Epithelial cell of prostate (primary cell): ENCODE measurements at places on chromosomes 12 and 14.
A peak's percentile ranks its signal among the peaks of the same experiment; 100 is the strongest.

GRCh38 chr14:104011824-104012517, 69.6 kb upstream of the RD3L start:
- DNase-seq, result no peak

DNA sequence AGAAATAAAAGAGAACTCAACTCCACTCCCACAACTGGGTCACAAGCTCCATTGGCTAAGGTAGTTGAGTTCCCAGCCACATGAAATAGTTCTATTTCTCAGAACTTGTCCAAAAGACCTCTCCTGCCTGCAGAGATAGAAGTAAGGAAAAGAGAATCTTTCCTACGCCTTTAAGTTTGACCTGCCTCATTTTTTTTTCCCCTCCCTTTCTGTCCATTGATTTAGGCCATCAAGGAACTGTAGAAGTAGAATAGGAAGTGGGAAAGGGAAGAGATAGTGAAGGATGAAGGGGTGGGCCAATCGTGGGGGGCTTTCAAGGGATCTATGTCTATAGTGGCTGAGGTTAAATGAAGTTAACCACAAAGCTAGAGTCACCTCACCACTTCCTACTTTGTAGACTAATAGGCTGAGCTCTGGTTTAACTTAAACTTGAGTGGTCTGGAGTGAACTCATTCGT, 13.9 kb upstream of the NUDT4 start:
- no peak for DNase-seq

GRCh38 chr12:107033758-107034739, 47.1 kb upstream of the MTERF2 start:
- no peak for DNase-seq

DNA sequence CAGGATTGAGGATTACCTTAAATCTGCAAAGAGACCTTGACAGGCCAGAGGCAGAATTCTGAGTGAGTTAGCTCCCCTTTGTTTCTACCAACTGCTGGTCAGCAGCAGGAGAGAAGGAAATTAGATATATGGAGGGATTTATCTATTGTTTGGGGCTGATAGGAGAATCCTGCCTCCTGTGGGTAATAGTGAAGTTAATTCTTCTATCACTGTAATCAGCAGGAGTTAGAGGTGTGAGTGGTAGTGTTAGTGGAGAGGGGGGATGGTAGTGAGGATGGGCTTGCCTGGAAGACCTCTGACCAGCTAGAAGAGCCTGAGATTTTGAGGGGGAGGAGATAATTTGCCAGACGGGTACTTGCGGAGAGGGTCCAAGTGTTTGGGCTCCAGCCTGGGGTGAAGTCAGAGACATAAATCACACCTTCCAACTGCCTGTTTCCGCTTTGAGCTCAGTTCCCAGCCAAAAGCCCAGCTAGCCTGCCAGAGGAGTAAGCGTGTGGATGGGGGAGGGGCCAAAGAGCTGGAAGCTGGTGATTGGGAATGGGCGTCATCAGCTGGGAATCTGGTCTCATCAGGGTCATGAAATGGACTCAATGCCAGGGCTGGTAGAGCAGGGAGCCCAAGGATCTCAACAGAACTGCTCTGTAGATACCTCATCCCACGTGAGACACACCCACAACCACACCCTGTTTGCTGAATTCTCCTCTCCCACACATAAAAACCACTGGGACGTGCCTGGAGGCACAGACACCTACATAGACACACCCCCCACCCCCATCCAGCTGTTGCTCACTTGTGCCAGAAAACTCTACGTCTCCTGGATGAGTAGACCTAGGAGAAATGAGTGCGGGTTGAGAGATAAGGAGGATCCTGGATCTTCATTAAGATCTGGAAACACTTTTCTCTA, 13.1 kb upstream of the ITGA5 start:
- peak; percentile 98 for DNase-seq

DNA sequence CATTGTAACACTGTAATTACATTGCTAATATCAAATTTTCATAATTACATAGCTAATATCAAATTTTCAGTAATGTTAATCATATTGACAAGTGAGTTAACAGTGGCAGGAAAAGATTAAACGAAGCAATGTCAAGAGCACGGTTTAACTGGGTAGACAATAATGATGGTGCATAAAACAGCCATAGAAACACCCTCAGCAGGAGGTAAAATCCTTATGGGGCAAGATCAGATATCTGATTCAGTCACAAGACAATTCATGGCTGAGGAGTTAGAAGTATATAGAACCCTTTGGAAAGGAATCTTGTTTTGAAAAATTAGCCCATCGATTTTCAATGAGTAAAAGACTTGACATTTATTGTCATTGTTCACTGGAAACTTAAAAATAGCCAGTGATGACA, 190.6 kb downstream of the SLC2A13 start:
- DNase-seq, result no peak

GRCh38 chr12:14273913-14274311, 91.6 kb upstream of the ATF7IP start:
- peak; percentile 77 for DNase-seq

- DNase-seq, result no peak
Observed at GRCh38 chr12:132284071-132284826, 45.1 kb downstream of the GALNT9 start.

DNA sequence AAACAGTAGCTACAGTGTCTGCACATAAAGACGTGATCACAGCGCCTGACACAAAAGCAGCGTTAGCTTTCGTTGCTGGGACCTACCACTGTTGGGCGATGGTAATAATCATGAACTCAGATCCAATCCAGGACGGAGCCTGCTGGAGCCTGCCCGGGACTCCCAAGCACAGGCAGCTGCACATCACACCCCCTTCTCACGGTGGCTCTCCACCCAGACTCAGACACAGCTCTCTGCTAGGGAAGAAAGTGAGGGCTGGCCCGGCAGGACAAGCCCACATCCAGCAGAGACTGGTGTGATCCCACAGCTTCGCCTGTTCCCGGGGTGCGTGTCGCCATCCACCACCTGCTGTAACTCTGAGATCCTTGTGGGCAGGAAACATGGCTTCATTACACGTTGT, 49.9 kb upstream of the FOXN3 start:
- DNase-seq, result no peak

DNA sequence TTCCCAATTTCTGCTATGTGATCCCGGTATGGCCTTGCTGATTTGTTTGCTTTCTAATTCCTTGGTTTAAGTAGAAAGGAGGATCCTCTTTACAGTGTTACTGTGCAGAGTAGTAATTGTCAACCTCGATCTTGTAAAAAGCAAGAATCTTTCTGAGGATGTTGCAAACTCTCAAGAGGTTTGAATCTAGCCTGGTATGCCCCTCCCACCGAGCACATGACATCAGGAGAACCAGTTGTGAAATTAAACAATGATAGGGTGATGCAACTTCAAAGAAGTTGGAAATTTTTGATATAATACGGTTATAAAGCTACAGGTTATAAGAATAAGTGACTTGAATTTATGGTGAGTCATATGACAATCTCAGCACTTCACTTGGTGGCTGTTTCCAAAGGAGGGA, 35.0 kb upstream of the FUT8 start:
- no peak for DNase-seq

- no peak for DNase-seq
Observed at GRCh38 chr12:44874981-44875416, 1.1 kb downstream of the NELL2 start.

GRCh38 chr14:65304963-65305362, 107.6 kb upstream of the FUT8 start:
- DNase-seq, result no peak

DNA sequence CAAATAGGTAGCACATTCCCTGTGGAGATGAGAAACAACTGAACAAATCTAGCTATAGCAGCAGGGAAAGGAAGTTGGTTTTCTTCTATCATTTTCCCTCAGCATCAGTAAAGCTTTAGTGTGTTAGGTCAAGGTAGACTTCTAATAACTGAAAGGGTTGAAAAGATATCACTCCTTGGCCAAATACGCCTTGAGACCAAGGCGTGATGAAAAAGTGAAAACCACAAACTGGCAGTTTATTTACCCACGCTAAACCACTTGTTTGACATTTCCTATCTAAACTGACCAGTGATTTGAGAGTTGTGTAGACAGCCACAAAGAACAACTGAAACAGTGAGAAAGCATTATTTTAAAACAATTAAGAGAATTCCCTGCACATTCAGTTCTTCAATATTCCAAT, 99.6 kb upstream of the SOX5 start:
- no peak for DNase-seq
